GM10248 (cell line): ENCODE measurements at places on chromosomes 4 and X.

GRCh38 chrX:136999024-136999423 is 34.8 kb downstream of the GPR101 start:
- no peak for DNase-seq

- no peak for DNase-seq
These were observed 471.3 kb downstream of the TECRL start for GRCh38 chr4:63937961-63938360.

- DNase-seq = no peak
These were observed 266.4 kb upstream of the TENM3 start for GRCh38 chr4:181976764-181977163.

GRCh38 chr4:74188912-74189311 is 31.0 kb downstream of the MTHFD2L start:
- no peak for DNase-seq

- DNase-seq = no peak
These were observed 76.6 kb upstream of the CBLL2 start for GRCh38 chrX:22196149-22196548.

DNA sequence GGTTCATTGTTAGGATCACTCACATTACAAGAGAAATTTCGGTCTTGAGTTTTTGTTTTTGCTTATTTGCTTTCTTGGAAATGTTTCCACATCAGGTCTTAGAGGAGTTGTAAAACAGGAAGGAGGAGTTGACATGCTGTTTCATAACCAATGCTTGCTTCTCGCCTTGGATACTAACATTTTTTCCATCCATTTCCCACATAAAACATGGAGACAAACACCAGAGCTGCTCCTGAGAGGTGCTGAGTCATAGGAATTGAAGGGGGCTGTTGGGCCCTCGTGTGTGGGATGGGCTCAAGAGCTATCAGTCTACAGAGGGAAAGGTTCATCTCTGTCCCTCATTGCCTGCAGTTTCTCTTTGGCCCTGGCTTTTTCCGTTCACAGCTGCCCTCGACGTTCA is 29.9 kb downstream of the TBL1X start:
- no peak for DNase-seq

GRCh38 chr4:182880387-182881356 is 36.5 kb downstream of the DCTD start:
- no peak for DNase-seq

- DNase-seq = no peak
These were observed 54.8 kb downstream of the ADAM29 start for GRCh38 chr4:174972911-174973310.

GRCh38 chrX:23779025-23779424 is 3.9 kb upstream of the SAT1 start:
- no peak for DNase-seq

GRCh38 chrX:153486171-153486570 is 8.6 kb upstream of the BGN start:
- DNase-seq = no peak

- no peak for DNase-seq
These were observed at the start of gene DIPK2B for GRCh38 chrX:45200741-45201234. DIPK2B (minus strand) TSS chrX:45200876; CDS start chrX:45200826, 50 bp downstream.

GRCh38 chrX:41029332-41029731 is 55.9 kb upstream of the USP9X start:
- DNase-seq = no peak

- DNase-seq = no peak
These were observed 5.3 kb upstream of the IDS start for GRCh38 chrX:149510386-149510785.

DNA sequence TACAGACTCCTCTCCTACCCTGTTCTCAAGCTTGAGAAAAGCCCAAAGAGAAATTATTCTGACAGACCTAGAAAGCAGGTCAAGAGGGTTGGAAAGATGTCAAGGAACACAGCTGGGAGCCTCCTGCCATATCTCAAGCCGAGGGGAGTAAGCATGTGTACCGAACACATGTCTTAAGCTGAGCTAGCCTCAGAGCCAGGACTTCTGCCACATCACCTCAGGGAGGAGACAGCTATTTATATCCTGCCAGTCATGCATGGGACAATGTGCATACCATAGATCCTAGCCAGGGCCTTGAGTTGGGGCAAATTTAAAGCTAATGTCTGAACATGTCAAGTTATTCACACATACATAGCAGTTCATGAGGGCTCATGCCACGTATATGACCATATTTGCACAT is 11.8 kb downstream of the TMEM31 start:
- DNase-seq = no peak

GRCh38 chrX:1591863-1592469 is 562 bp downstream of the AKAP17A start:
- DNase-seq = no peak

- no peak for DNase-seq
These were observed 137.9 kb downstream of the ANK2 start for GRCh38 chr4:113187358-113187757.

DNA sequence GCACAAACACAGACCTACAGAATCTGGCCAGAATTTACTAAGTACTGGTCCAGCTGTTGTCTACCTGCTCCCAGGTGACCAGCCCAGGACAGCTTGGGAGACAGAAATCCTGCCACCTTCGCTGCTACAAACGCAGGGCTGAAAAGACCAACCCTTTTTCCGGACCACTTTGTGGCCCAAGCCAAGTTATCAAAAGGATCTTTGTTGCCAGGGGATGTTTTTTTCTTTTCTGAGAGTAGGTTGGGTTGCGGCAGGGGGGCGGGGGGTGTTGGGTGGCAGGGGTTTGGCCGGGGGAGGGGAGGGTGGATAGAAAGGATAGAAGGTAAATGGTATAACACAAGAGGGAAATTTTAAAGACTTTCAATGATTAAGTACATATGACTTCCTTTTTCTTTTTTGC is 63.4 kb downstream of the STOX2 start:
- DNase-seq = no peak

DNA sequence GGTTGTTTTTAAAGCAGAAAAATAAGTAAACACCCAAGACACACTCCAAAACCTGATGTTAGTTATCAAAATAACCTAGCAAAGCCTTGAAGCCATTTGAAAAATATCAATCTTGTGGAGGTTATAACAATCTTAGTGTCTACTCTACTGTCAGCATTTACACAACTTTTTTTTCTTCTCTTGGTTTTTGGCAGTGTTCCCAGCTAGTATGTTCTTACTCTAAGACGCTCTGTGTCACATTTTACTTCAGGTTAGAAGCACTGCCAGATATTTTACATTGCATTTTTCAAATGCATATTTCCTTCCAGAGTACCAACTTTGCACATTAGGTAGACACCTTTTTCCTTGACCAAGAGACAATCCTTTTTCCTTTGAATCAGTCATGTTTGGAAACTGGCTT is 114.0 kb upstream of the INPP4B start:
- no peak for DNase-seq
